ENCODE measurements at places on chromosomes 12 and 14.

DNA sequence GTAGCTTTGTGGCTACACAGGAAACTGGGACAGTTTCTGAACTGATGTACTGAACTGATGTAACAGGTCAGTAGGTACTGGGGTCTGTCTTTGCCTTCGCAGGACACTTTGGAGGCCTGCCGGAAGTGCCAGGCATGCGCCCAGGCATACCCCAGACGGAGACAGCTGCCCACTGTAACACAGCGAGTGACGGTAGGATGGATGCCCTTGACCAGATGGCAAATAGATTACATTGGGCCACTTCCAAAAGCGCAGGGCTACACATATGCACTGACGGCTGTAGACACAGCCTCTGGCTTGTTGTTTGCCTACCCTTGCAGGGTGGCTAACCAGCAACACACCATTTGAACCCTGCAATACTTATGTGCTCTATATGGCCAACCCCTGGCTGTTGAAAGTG is 94.1 kb upstream of the TMPO start:
- no peak for DNase-seq

DNA sequence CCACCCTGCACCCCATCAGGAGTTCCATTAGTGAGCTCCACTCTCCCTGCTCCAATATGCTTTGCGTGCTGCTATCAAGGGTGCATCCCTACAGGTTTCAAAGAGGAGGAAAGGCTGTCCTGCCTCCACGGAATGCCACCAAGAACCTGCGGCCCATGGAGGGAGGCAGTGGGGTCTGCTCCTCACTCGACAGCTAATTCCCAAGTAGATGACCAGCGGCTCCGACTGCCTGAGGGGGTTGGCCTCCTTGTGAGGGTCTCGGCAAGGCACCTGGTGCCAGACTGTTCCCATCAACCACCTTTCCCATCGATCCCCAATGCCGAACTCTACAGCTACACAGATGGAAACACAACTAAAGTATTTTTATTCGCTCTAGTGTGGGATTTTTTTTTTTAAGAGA is 36.0 kb downstream of the AMN start:
- DNase-seq, result no peak

GRCh38 chr12:107317751-107318555 is 224.6 kb upstream of the CRY1 start:
- peak; percentile 83 for DNase-seq

GRCh38 chr12:77946541-77947061 is 115.9 kb downstream of the NAV3 start:
- no peak for DNase-seq

DNA sequence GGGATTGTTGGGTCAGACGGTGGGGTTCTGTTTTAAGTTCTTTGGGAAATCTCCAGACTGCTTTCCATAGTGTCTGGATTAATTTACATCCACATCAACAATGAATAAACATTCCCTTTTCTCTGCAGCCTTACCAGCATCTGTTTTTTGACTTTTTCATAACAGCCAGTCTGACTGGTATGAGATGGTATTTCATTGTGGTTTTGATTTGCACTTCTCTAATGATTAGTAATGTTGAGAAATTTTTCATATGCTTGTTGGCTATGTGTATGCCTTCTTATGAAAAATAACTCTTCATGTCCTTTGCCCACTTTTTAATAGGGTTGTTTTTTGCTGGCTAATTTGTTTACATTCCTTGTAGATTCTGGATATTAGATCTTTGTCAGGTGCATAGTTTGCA is 140.8 kb upstream of the CNTN1 start:
- DNase-seq, result no peak

GRCh38 chr14:29810064-29810463 is 117.6 kb downstream of the PRKD1 start:
- DNase-seq, result no peak

DNA sequence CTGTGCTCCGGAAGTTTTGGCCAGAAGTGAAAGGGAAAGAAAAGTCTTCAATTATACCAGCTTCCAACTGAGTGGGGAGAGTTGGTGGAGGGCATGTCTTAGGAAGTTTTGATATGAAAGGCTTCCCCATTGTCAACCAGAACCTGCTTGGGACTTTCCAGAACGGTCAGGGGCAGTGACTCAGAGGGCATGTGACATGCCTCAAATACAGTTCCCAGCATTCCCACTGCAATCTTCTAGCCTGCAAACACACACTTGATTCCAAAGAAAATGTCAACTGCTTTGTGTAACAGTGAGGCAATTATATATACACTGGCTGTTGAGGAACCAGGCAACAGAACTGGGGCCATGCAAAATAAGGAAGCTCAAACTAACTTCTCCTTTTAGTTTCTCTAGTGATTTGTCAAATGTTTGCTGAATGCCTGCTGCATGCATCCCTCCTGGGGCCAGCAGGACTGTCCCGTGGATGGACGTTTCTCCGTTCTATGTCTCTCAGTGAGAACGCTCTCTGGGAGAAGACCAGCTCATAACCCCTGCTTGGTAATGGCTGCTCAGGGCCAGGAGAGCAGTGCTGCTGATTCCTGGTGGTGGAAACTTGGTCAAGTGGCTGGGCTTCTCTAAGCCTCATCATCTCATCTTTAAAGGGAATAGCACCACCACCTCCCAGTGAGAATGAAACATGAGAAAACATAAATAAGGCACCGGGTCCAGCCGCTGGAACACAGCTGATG is 18.3 kb downstream of the SLC25A47 start:
- DNase-seq, result peak; percentile 59

- DNase-seq, result no peak
These were observed 802.6 kb downstream of the DIO2 start for GRCh38 chr14:79408696-79409095.

DNA sequence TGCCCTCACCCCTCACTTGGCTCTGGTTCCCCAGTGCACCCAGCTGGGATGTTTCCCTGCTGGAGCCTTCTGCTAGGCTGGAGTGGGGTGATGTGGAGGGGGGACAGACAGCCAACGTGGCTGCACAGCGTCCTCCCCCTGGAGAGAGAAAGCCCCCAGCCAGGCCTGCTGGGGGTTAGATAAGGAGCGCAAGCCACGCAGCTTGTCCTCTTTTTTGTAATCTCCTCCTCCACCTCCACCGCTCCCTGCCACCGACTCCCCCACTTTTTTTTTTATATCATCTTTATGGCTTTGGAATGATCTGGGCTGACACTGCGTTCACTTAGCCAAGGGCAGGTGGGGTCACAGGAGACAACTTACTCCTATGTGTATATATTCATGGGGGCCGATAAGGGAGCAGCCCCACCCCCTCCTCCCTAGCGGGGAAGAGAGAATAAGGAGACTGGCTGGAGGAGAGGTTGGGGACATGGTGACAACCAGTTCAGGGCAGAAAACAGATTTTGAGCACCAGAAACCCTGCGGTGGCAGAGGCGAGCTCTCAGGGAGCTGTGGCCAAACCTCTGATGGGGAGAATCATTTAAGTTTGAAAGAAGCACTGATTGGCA is 169.9 kb upstream of the LHX5 start:
- no peak for DNase-seq

- DNase-seq, result no peak
These were observed 60.9 kb upstream of the FSCB start for GRCh38 chr14:44567997-44568396.

DNA sequence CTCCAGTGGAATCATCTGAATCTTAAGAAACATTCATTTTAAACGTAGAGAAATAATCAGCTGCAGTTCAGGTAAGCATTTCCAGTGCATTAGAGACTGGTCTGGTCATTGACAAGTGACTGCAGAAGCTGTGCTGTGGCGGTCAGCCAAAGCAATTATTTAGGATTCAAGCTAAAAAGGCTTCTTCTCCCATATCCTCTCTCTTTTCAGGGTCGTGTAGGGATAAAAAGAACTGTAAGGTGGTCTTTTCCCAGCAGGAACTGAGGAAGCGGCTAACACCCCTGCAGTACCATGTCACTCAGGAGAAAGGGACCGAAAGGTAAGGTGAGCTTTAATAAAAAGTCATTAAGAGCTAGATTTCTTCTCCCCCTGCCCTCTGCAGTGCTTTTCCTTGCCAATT is 48.1 kb downstream of the MSRB3 start:
- DNase-seq, result no peak

DNA sequence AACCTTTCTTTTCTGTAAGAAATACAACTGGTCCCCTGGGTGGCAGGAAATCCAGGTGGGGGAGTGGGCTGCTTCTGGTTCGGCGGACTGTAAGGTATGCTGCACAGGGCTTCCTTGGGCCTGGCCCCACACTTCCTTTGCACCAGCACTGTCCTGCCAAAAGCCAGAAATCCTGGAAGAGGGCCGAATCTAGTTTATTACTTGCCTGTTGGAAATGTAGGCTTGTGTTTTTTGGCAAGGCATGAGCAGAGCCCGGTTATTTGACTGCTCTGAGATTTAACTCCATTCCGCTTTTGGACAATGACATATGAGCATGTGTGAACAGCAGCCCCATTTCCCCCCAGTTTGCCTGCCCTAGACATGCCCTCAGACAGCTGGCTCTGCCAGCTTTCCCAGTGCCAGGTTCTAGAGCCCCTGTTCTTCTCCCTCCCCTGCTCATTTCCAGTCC is 86.6 kb downstream of the BORCS5 start:
- no peak for DNase-seq

- DNase-seq, result no peak
These were observed 4.3 kb downstream of the NDUFA9 start for GRCh38 chr12:4653257-4653656.

Measured in activated CD4-positive, alpha-beta T cell treated with anti-CD3 and anti-CD28 coated beads, Interleukin-10, Interleukin-2, amounts not matched to agents 100 ng/mL and 50 ng/mL, durations not matched to agents 16 hours and 8 hours (primary cell).